ENCODE measurements at places on chromosomes 16 and 17.

- DNase-seq: no peak
Measured at GRCh38 chr16:77677129-77677528, 45.2 kb upstream of the NUDT7 start.

GRCh38 chr17:56661906-56662305 lies 68.4 kb downstream of the NOG start:
- no peak for DNase-seq

DNA sequence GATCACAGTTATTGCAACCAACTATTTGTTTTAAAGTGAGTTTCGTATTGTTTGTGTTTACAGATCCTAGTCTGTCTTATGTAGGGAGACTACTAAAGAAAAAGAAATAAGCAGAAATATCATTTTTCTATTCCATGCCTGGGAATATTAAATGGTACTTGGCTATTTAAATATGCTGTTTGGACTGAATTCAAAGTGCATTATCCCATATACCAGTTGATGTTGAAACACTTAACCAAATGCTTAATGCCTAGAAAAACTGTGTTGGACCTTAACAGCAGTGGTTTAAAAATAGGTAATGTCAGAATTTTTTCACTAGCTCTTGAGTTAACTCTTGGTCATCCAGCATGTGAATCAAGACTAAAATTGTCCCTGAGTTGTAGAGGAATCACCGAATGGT lies 37.5 kb upstream of the TOM1L1 start:
- no peak for DNase-seq

DNA sequence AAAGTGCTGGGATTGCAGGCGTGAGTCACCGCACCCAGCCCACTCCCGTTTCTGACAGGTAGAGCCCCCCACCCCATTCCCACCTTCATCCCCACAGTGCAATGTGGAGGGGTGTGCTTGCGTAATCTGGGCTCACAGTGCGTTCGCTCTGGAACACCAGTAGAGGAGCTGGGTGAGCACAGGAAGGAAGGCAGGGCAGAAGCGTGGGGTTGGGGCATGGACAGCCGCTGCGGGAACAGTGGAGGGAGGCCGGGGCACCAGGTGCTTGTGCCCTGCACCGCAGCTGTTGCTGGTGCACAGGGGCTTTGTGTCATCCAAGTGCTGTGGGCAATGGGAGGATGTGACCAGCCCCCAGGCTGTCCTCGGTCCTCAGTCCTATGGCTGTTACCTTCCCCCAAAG lies 24.7 kb downstream of the KDM8 start:
- no peak for DNase-seq

DNA sequence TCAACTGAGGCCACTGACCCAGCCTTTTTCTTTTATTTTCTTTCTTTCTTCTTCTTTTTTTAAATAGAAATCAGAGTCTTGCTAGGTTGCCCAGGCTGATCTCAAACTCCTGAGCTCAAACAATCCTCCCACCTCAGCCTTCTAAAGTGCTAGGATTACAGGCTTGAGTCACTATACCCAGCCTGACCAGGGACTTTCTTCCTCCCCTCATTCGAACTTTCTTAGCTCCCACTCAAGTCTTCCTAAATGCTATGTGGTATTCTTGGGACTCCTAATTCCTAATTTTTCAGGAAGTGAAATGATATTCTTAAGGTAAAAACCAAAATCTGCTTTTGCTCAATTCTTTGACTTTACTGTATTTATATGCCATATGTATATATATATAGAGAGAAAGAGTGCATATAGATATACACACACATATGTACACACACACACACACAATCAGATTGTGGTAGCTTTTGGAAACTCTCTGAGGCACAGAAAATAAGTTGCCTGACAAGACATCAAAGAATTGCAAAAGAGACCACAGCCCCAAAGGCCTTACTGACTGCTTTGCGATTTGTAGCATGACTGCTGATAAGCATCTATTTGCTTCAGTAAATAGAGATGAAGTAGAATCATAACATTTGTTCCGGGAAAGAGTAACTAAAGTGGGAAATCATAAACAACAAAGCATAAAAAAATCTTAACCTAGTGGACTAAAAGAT lies 9.5 kb upstream of the AMZ2 start:
- DNase-seq: no peak

DNA sequence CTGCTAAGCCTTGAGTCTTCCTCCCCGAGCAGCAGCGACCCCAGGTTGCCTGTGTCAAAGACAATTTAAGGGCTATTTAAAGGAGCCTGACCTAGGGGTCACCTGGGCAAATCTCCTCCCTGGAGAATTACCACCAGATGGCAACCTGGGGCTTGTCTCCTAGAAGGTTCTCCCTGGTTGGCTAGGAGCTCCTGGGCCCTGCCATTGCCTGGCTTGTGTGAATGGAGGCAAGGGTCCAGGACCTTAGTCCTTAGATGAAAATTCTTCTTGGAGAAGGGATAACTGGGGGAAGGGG lies 51.3 kb upstream of the TAC4 start:
- no peak for DNase-seq

GRCh38 chr16:30054451-30054850 lies 11.1 kb upstream of the ALDOA start:
- no peak for DNase-seq

DNA sequence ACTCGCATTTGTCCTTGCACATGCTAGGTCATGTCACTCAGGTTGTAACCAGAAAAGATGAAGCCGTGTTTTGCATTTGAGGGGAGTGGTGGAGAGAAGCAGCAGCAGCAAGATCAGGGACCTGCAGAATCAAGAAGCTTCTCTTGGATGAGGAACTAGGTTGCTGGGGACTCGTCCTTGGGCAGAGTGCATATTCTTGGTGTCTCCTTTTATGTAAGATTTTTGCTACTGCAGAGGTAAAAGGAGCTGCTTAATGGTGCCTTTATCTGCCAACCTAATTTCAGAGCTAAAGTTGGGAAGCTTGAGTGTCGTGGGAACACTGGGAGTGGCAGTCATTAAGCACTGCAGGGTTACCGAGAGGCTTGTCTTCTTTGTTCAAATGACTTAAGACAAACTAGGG lies 236.5 kb downstream of the MAP2K4 start:
- DNase-seq: no peak

- no peak for DNase-seq
Measured at GRCh38 chr16:87411375-87412271, 19.5 kb downstream of the MAP1LC3B start.

DNA sequence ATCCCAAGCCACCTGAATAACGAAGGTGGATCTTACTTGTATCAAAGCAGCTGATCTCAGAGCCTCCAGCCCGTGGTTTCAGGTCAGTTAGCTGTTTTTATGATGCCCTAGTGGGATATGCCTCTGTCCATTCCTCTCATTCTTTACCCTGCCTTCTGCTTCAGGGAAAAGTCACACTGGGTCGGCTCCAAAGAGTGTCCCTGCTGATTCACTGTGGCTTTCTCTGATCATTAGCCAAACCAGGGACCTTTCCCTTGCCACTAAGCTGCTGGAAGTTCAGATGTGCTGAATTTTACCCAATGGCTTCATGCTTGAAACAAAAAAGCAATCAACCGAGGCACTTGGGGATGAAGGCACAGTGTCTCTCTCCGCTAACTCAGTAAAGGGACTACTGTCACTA lies 170.2 kb upstream of the SALL1 start:
- DNase-seq: no peak

GRCh38 chr16:50268352-50268751 lies 2.0 kb downstream of the ADCY7 start:
- no peak for DNase-seq
